Adrenal gland (tissue), 19 donors: ENCODE measurements at places on chromosomes 2 and 18. TPM values are rescaled to one million over a fixed set of nuclear protein-coding genes. Genes with fewer than 3 reads are reported as not detected.

- H3K27ac ChIP-seq, result no peak overlapping the region
- H3K27me3 ChIP-seq, result no peaks in the 10 kb centered on the region
- no peaks in the 10 kb centered on the region for H3K36me3 ChIP-seq
- H3K4me3 ChIP-seq, result no peak overlapping the region
- DNase-seq, result no peak
These were observed 83.0 kb downstream of the GBX2 start for GRCh38 chr2:236085211-236085610.

- DNase-seq, result no peak
- no peaks in the 10 kb centered on the region for H3K27me3 ChIP-seq
- no peak overlapping the region for H3K4me3 ChIP-seq
- H3K27ac ChIP-seq, result no peak overlapping the region
- H3K4me1 ChIP-seq, result peaks cover 6% of the 10 kb centered on the region
These were observed 318.1 kb downstream of the NBAS start for GRCh38 chr2:15242936-15243461.

DNA sequence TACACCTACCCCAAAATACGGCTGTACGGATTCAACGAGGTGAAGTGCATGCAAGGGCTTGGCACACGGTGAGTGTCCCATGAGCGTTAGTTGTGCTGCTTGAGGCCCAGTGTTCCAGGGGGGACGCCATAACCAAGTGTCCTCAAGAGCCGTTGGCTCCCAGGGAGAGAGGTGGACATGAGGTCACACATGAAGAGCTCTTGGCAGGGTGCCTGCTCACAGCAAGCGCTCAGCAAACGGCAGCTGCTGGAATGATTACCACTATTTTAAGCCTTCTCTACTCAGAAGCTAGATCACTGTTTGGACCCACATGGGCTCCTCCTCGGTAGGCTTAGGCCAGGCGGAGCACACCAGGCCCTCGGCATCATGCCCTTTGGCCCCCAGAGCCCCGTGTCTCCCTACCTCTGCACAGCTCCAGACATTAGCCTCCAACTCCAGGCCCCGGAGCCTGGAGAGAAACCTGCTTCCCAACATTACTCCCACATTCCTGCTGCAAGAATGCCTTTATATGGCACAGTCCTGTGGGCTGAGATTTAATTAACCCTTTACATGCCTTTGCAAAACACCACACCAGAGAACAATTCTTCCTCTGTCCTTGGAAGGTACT is 68.4 kb upstream of the PPP1CB start:
- no peaks in the 10 kb centered on the region for H3K27me3 ChIP-seq
- H3K27ac ChIP-seq, result no peak overlapping the region
- no peak overlapping the region for H3K4me3 ChIP-seq

DNA sequence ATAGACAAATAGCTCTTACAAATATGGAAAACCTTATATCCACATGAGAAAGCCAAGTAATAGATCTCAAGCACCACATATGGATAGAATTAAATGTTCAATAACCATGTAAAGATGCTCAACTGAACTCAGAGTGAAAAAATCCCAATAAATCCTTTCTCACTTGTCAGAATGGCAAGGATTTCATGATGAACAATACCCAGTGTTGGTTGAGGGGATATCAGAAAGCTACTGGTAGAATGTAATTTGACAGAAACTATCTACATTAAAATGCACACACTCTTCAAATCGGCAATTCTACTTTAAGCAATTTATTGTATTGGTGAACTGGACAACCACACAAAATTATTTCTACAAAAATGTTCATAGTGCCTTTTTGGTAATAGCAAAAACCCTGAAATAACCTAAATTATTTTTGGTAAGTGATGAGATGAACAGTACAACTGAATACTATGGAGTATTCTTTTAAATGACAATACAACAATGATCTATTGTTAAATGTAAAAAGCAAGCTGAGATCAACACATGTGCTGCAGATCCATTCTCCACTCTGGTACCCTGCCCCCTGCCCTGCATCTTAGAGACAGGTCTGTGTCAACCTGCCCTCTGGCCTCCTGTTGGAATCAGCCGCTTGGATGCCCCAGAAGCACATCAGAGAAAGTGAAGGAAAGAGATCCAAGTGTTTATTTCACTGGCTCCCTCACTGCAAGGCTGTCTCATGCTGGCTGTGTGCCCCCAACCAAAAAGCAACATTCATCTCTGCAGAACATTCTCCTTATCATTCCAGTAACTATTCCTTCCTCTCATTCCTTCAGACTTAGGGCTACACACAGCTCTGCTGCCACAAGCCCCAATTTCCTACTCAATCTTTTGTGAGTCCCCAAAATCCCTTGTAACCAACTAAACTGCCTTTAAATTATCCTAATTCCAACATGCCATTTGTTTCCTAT is 442.5 kb downstream of the LRATD1 start:
- DNase-seq, result no peak
- no peaks in the 10 kb centered on the region for H3K4me1 ChIP-seq
- no peaks in the 10 kb centered on the region for H3K27me3 ChIP-seq
- H3K4me3 ChIP-seq, result no peak overlapping the region

GRCh38 chr18:70284976-70285620 is 3.7 kb upstream of the SOCS6 start:
- no peak overlapping the region for H3K4me3 ChIP-seq
- no peaks in the 10 kb centered on the region for H3K27me3 ChIP-seq
- H3K27ac ChIP-seq, result no peak overlapping the region

- no peaks in the 10 kb centered on the region for H3K4me1 ChIP-seq
- no peak for DNase-seq
These were observed 87.7 kb downstream of the GATA6 start for GRCh38 chr18:22257022-22257543.

DNA sequence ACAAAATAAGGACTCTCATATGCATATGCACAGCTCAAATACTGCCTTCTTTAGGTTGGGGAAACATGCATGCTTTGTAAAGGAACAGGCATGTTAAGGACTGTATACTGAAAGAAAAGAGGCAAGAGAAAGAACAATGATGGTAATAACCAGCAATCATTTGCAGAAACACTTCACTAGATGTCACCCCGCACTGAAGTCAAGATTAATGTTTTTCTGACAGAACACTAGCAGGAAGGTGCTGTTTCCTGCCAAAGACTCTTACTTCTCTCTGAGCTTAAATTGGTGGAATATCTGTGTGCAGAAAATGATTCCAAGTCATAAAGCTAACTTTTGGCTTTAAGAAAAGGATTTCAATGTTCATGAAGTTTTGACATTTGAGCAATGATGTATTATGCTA is 19.3 kb upstream of the CSRNP3 start:
- no peaks in the 10 kb centered on the region for H3K4me1 ChIP-seq
- no peak overlapping the region for H3K27ac ChIP-seq

DNA sequence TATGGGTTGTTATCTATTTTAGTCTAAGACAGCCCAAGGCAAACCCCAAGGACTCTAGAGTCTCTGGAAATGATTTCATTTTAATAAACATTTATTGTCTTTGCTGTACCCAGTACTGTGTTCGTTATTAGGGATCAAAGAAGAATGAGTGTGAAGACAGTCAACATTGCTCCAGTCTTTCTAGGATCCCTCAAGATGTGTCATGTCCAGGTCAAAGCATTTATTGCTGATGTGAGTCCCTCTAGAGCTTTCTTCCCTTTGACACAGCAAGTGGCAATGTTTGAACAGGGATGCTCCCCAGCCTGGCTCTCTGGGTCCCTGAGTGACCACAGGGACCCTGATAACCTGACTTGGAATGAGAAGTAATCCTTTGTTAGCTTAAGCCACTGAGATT is 123.1 kb upstream of the STK17B start:
- no peak for DNase-seq
- H3K4me1 ChIP-seq, result peaks cover 14% of the 10 kb centered on the region

DNA sequence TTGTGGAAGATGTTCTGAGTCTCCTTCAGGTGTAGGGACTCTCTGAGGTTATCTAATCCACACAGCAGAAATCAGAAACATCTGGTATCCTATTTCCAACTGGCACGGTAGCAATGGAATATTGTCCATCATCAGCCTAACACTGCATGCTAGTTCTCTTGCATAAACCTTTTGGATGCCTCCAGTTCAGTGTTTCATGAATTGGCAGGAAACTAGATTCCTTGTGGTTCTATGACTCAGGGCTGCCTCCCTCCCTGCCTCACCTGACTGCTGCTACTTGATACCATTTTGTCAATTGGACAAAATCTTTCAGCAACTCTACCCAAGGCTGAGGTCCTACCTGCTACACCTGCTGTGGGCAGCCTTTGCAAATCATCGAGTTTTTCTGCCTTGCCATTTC is 130.9 kb downstream of the TPGS2 start:
- H3K36me3 ChIP-seq, result no peaks in the 10 kb centered on the region
- H3K27me3 ChIP-seq, result no peaks in the 10 kb centered on the region
- H3K4me1 ChIP-seq, result no peaks in the 10 kb centered on the region
- H3K4me3 ChIP-seq, result no peak overlapping the region
- no peak for DNase-seq

GRCh38 chr2:138601458-138602165 is 100.0 kb downstream of the SPOPL start:
- no peaks in the 10 kb centered on the region for H3K4me1 ChIP-seq
- no peaks in the 10 kb centered on the region for H3K27me3 ChIP-seq
- H3K27ac ChIP-seq, result no peak overlapping the region

GRCh38 chr2:34098256-34098655 is 499.2 kb upstream of the FAM98A start:
- no peak overlapping the region for H3K27ac ChIP-seq
- no peaks in the 10 kb centered on the region for H3K36me3 ChIP-seq
- no peaks in the 10 kb centered on the region for H3K4me1 ChIP-seq
- no peak for DNase-seq

DNA sequence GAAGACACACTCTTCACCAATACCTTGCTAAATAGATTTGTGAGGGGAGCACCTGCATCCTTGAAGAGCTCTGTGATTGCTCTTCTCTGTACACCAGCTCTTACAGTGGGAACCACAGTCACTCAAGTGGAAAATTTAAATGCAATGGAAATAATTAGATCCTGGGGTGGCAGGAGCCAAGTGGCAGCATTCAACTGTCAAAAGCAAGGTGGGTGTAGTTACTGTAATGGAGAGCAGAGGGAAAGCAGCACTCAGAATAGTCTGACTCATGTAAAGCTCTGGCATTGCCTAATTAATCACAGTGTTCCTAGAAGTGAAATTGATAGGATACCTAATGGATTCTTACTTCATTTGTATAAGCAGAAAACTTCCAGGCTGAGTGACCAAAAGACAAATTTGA is 245.8 kb downstream of the KCNE4 start:
- no peaks in the 10 kb centered on the region for H3K27me3 ChIP-seq
- no peaks in the 10 kb centered on the region for H3K36me3 ChIP-seq
- no peak overlapping the region for H3K4me3 ChIP-seq
- no peaks in the 10 kb centered on the region for H3K4me1 ChIP-seq
- H3K27ac ChIP-seq, result no peak overlapping the region
- DNase-seq, result no peak

KCNG3 gene
- polyA plus RNA-seq, result 1.8 TPM

SLC5A7 gene
- 0.53 TPM for polyA plus RNA-seq

PPP1R1C gene
- 2.4 TPM for polyA plus RNA-seq

EMILIN1 gene
- 84.4 TPM for polyA plus RNA-seq

OR6B2 gene
- not detected for polyA plus RNA-seq

C2orf15 gene
- 1.3 TPM for polyA plus RNA-seq
